ENCODE measurements at places on chromosomes 2 and 18.

DNA sequence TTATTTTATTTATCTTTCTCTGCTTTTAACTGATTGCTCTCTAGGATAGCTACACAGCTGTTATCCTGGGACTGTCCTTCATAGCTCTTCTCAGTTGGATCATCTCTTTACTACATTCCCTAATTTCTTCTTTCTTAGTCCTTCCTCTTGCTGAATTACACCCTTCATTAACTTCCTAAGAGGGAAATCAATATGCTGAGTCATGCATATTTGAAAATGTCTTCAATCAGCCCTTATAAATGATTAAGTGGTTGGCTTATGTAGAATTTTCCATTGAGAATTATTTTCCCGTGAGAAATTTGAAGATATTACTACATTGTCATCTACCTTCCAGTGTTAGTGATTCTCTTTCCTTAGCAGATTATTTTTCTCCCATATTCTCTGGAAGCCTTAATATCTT lies 214.2 kb downstream of the SOCS6 start:
- no peak for DNase-seq

GRCh38 chr2:152755029-152755428 lies 36.6 kb downstream of the ARL6IP6 start:
- no peak for DNase-seq

- DNase-seq = no peak
Measured at GRCh38 chr18:3340015-3340681, 78.2 kb downstream of the MYL12B start.

DNA sequence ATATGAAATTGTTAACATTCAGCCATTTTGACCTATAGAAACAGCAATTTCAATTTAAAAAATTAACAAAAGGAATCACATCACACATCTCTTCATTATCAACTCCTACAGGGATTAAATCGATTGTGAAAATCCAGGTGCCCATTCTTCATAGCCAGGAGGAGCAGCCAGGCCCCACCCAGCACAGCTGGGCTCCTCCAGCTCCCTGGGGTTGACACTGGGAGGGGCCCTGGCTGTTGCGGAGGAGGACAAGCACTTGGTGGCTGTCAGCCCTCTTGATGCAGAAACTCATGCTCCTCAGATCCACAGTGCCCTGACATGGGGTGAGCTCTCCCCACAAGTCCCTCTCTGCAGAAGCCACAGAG lies 99.8 kb downstream of the FAM210A start:
- DNase-seq = no peak

DNA sequence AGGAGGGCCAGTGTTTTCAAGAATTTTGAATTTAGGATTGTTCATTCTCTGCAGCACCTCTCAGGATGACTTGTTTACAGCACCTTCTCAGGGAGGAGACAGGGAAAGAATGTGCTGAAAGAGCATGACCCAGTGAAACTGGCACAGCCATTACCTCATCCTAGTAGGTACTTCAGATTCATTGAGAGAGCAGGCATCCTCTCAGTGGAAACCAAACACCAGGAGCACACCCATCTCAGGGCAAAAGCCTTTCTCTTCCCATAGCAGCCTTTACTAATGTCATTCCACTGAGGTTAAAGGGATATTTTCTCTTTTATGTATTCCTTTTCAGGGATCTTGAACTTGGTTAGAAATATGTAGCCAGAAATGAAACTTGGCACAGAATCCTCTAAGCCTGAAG lies 2.6 kb downstream of the MAP2 start:
- no peak for DNase-seq

DNA sequence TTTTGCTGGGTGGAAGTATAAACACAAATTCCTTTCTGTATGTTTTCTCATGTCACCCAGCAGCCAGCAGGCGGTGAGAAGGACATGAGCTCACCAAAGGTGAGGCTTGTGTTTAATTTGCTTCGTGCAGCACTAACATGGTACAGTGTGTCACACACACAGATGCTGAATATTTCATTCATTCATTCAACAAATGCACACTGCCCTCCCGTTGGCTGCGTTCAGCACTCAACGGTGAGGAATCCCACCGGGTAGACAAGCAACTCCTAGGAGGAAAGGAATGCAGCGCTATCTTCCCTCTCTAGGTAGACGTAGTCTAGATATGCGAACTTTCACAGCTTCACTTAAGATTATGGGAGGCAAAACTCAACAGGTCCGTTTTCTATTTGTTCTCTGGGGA lies 85.1 kb downstream of the LONRF2 start:
- DNase-seq = no peak

- no peak for DNase-seq
Measured at GRCh38 chr2:57897920-57898319, 148.7 kb upstream of the VRK2 start.

GRCh38 chr2:45843136-45843535 lies 191.7 kb downstream of the PRKCE start:
- DNase-seq = no peak

GRCh38 chr2:22902180-22902550 lies 482.8 kb upstream of the KLHL29 start:
- DNase-seq = no peak

GRCh38 chr18:36284671-36285295 lies 12.7 kb upstream of the FHOD3 start:
- DNase-seq = no peak

DNA sequence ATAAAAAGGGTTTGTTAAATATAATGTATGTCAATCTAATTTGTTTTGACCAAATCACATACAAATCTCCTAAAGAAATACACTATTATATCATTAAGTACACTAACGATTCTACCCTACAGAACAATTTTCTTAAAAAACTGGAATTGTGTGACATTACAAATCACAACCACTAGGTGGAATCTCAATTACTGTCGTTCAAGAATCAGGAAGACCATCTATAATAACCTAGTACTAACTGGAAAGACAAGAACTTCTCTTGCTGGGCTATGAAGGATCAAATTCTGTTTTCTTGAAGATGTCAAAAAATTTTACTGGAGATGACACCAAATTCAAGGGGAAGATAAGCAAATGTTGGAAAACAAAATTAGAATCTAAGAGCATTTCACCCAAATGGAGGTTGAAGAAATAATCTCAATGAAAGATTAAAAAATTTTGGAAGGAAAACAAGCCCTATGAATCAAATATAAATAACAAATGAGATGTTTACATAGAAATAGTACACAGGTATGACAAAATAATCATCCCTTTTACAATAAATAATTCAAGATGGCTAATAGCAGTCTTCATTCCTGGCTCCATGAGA lies 110.9 kb downstream of the STK39 start:
- no peak for DNase-seq

GRCh38 chr2:215937190-215937589 lies 76.2 kb downstream of the MREG start:
- DNase-seq = no peak

DNA sequence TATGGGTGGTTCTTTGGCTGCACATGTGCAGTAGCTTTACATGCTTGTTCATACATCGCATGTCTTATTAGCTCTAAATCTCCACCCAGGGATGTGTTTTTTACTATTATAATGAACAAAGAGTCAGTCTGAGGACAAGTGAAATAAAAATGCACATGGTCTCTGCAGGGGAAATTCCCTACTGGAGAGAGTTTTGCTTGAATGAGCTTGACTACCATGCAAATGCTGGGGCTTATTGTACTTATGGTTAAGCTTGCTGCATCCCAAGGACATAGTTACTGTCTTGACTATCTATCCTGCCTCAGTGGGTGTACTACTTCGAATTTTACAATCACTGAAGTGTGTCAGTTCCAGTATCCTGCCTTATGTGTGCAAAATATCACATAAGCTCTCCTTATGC lies 362.7 kb downstream of the TDRD15 start:
- no peak for DNase-seq

DNA sequence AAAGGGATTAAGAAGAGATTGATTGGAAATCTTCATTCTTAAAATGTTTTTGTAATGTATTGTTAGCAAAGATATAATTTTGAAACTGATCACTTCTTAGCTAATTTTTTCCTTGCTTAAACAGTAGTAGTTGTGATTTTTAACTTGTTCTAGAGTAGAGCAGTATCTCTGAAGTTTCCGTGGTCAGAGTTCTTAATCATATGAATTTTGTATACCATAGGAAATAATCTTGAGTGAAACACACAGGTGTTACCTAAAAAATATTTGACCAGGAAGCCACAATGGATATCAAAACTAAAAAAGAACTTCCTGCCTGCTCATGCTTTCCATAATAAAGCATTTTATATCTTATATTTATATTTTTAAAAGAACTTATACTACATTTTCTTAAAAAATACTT lies 907.1 kb downstream of the ERBB4 start:
- DNase-seq = no peak

GRCh38 chr2:206160125-206160806 lies 571 bp downstream of the EEF1B2 start:
- DNase-seq = no peak

Data from femur (tissue), 1 donor.